ENCODE measurements at places on chromosomes 12 and 14. TPM values are rescaled to one million over a fixed set of nuclear protein-coding genes. Genes with fewer than 3 reads are reported as not detected.

GPR132 gene
- total RNA-seq = not detected

CMA1 gene
- total RNA-seq = not detected

KRT82 gene
- total RNA-seq = not detected

MAP3K9 gene
- total RNA-seq = 0.57 TPM

SLCO1B1 gene
- total RNA-seq = not detected

CLEC1B gene
- total RNA-seq = not detected

DIO2 gene
- not detected for total RNA-seq

TMEM233 gene
- under 0.01 TPM for total RNA-seq

HOXC12 gene
- not detected for total RNA-seq

HOXC5 gene
- total RNA-seq = not detected

HOXC4 gene
- total RNA-seq = not detected

OR10P1 gene
- total RNA-seq = not detected

IAPP gene
- total RNA-seq = not detected

KRT6C gene
- total RNA-seq = not detected

KRT78 gene
- not detected for total RNA-seq

ASPG gene
- not detected for total RNA-seq

KCNK13 gene
- total RNA-seq = under 0.01 TPM

TMCC3 gene
- total RNA-seq = 16.0 TPM

SCFD1 gene
- total RNA-seq = 68.7 TPM

NAA25 gene
- total RNA-seq = 21.9 TPM

CLEC9A gene
- not detected for total RNA-seq

PCED1B gene
- total RNA-seq = 0.38 TPM

FAM161B gene
- 3.9 TPM for total RNA-seq

HOXC6 gene
- not detected for total RNA-seq

POTEM gene
- not detected for total RNA-seq

EID3 gene
- total RNA-seq = 11.4 TPM

BICDL1 gene
- total RNA-seq = not detected

VASH1 gene
- total RNA-seq = 72.5 TPM

INHBC gene
- not detected for total RNA-seq

ULK1 gene
- total RNA-seq = 9.5 TPM

NOC4L gene
- total RNA-seq = 17.6 TPM

PTPRQ gene
- total RNA-seq = not detected

FZD10 gene
- not detected for total RNA-seq

RIMBP2 gene
- total RNA-seq = not detected

PTGER2 gene
- total RNA-seq = not detected

OR6C76 gene
- not detected for total RNA-seq

SRRM4 gene
- total RNA-seq = not detected
